ENCODE measurements at places on chromosomes 1 and 21.

DNA sequence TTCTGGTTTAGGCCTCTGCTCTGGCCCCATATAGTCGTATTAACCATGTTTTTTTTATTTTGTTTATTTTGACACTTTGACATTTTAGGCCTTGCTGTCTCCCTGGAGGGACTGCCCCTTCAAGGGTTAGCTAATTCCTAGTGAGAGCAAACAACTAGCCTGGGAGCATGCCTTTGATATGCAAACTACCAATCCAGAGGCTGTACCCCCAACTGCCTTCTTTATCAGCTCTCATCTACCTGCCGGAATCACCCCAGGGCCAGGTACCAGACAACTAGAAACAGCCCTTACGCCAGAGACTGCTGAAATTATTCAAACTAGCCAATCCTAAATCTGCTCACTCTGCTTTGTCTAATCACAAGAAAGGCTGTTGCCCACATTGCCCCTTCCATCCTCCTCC, 13.0 kb upstream of the ST6GALNAC5 start:
- no peak overlapping the region for H3K4me3 ChIP-seq
- H3K36me3 ChIP-seq, result no peaks in the 10 kb centered on the region

DNA sequence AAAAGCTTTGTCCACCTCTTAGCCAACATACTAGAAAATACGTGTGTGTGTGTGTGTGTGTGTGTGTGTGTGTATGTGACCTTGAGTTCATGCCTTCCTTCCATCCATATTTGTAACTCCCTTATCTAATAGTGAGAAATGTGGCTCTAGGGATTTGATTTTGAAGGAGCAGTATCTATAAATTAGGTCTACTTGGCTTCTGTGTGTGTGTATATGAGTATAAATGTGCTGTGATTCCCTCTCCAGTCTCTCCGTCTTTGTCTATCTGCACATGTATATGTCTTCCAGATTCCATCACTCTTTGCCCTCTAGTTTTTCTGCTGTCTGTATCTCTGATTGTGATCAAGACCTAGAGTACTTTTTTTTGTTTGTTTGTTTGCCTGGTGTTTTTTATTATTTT, 11.9 kb upstream of the NBL1 start:
- H3K4me1 ChIP-seq, result peaks cover 16% of the 10 kb centered on the region
- DNase-seq, result no peak
- H3K27ac ChIP-seq, result no peak overlapping the region

- no peaks in the 10 kb centered on the region for H3K4me1 ChIP-seq
- H3K27ac ChIP-seq, result no peak overlapping the region
- H3K27me3 ChIP-seq, result no peaks in the 10 kb centered on the region
- no peak overlapping the region for H3K4me3 ChIP-seq
- no peaks in the 10 kb centered on the region for H3K36me3 ChIP-seq
Measured at GRCh38 chr1:58804853-58805565, 21.2 kb upstream of the JUN start.

DNA sequence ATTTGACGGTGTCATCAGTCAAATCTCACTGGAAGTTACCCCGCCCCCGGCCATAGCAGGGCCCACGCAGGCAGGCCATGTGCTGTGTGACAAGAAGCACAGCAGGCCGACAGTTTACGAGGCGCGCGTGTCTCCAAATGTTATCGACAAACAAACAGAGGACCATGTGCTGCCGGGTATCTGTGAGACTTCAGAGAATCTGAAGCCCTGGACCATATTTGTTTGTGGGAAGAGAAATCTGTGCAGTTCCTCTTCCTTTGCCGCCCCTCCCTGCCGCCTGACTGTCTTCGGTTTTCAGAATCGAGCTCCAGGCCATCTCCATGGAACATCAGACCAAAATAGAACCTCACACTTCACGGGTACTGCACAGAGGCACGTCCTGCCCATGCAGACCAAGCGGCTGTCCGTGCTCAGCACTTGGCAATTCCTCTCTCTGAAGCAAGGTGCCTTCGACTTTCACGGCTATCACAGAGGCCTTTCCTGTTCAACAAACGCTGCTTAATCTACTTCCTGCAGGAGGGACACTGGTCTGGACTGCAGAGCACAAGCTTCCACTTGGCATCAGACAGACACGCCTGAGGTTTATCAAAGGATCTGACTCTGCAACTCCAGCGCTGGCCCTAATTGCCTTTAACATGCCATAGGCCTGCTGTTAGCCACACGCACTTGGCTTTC, 135.7 kb upstream of the KRTAP19-8 start:
- no peaks in the 10 kb centered on the region for H3K27me3 ChIP-seq
- H3K4me3 ChIP-seq, result no peak overlapping the region
- no peak for DNase-seq

GRCh38 chr1:178613271-178613945, 100.5 kb downstream of the TEX35 start:
- peaks cover 6% of the 10 kb centered on the region for H3K4me1 ChIP-seq
- no peak overlapping the region for H3K4me3 ChIP-seq
- no peaks in the 10 kb centered on the region for H3K36me3 ChIP-seq

DNA sequence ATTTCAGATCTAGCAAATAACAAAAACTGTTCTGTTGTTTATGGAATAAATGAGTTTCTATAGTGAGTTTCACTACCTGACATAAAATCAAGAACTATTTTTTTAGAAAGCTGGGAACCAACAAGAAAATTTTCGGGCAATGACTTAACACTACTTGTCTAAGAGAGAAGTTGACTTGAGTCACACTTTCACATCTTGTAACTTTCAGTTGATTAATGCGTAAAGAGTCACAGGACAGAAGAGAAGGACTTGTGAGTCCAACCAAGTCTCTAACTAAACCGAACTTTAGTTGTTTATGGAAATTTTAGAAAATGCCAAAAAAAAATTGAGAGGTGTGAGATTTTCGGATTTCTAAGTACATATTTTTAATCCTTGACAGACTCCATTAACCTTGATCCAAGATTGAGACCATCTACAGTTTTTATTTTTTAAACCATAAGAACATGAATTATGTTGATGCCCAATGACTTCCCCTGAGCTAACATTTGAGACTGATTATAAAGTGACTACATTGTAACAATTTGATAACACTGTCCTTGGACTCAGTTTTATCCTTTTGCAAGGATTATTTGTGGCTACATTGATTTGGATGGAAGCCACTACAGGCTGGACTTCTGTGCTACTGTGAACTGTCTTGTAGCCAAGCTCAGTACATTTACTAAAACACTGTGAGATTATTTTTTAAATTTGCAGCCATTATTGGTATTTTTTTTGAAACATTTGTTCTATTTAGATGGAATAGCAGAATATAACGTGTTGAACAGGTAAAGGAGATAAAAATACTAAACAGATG, 284.0 kb downstream of the PTPRC start:
- no peaks in the 10 kb centered on the region for H3K4me1 ChIP-seq
- no peaks in the 10 kb centered on the region for H3K27me3 ChIP-seq
- H3K36me3 ChIP-seq, result no peaks in the 10 kb centered on the region

- no peaks in the 10 kb centered on the region for H3K4me1 ChIP-seq
- no peak for DNase-seq
- H3K36me3 ChIP-seq, result no peaks in the 10 kb centered on the region
- no peak overlapping the region for H3K4me3 ChIP-seq
- H3K27me3 ChIP-seq, result no peaks in the 10 kb centered on the region
Measured at GRCh38 chr1:29532285-29532684, 296.0 kb downstream of the PTPRU start.

GRCh38 chr1:104592926-104593325, 843.2 kb downstream of the AMY1C start:
- no peak overlapping the region for H3K27ac ChIP-seq
- no peaks in the 10 kb centered on the region for H3K27me3 ChIP-seq
- no peaks in the 10 kb centered on the region for H3K4me1 ChIP-seq
- H3K36me3 ChIP-seq, result no peaks in the 10 kb centered on the region
- no peak for DNase-seq
- no peak overlapping the region for H3K4me3 ChIP-seq

GRCh38 chr1:3685222-3685621, 32.9 kb downstream of the TP73 start:
- no peaks in the 10 kb centered on the region for H3K36me3 ChIP-seq
- DNase-seq, result no peak
- H3K27ac ChIP-seq, result no peak overlapping the region
- no peaks in the 10 kb centered on the region for H3K27me3 ChIP-seq

DNA sequence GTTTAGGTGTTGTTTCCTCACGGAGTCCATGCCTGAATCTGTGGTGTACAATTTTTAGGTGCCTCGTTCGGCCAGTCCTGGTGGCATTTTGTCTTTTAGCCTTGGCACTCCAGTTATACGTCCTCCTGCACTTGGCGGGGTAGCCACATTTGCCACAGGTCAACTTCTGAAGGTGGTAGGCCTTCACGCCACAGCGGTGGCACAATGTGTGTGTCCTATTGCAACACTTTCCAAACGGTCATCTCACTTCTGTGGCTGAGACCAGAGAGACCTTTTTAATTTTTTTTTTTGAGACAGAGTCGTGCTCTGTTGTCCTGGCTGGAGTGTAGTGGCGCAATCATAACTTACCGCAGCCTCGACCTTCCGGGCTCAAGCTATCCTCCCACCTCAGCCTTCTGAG, 49.1 kb downstream of the CAMTA1 start:
- no peaks in the 10 kb centered on the region for H3K36me3 ChIP-seq
- H3K27ac ChIP-seq, result no peak overlapping the region
- no peak for DNase-seq
- H3K4me3 ChIP-seq, result no peak overlapping the region
- no peaks in the 10 kb centered on the region for H3K4me1 ChIP-seq
- H3K27me3 ChIP-seq, result no peaks in the 10 kb centered on the region

DNA sequence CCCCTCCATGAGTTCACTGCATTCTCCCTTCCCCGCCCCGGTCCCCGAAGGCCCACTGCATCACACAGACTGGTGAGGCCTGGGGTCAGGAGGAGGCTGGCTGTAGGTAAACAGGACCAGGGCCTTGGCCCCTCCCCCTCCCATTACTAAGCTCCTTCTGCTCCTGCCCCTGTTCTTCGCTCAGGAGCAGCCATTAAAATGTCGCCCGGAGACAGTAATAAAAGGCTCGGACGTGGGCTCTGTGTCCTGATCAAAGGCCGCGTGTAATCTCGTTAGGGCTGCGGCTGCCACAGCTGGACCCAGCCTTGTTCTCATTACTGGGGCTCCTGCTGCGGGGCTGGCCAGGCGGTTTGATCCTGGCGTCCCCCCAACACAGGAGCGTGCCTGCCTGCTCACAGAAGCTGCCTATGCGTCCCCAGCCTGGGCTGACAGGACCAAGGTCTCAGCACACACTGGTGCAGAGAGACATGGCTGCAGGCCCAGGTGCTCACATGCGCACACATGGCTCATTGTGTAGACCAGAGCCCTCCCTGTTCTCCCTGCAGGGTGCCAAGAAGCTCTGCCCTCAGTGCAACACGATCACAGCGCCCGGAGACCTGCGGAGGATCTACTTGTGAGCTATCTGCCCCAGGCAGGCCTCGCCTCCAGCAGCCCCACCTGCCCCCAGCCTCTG, 24.0 kb downstream of the TMEM53 start:
- H3K27me3 ChIP-seq, result no peaks in the 10 kb centered on the region
- peak overlapping the region; percentile 50 for H3K27ac ChIP-seq
- peak; percentile 47 for DNase-seq
- H3K4me3 ChIP-seq, result no peak overlapping the region

GRCh38 chr1:201560328-201561194, 21.6 kb downstream of the NAV1 start:
- no peaks in the 10 kb centered on the region for H3K27me3 ChIP-seq
- H3K4me1 ChIP-seq, result no peaks in the 10 kb centered on the region
- no peak for DNase-seq

- no peaks in the 10 kb centered on the region for H3K27me3 ChIP-seq
- no peak overlapping the region for H3K27ac ChIP-seq
- DNase-seq, result no peak
- no peak overlapping the region for H3K4me3 ChIP-seq
- no peaks in the 10 kb centered on the region for H3K4me1 ChIP-seq
Measured at GRCh38 chr1:25829046-25829445, 9.3 kb downstream of the MTFR1L start.

All from GM23338 (cell line).